ENCODE measurements at places on chromosomes 2 and 18.

- DNase-seq: no peak
Observed at GRCh38 chr18:54255141-54255540, 14.2 kb upstream of the POLI start.

DNA sequence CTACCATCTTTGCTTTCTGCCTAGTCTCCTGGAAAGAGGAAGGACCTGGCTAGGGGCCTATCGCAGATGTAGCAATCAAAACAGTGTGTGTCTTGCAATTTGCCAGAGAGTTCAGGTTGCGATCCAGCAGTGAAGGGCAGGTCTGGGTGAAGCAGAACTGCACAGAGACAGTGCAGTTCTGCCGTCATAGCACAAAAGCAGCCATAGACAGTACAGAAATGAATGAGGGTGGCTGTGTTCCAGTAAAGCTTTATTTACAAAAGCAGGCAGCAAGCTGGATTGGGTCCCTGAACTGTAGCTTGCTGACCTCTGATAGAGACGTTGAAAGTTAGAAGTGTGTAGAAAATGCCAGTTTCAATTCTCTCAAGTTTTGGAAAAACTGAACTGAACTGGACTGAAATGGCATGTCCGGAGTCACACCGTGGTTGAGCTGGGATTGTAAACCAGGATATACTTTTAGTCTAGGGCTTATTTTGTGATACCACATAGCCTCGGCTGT is 186.8 kb downstream of the LTBP1 start:
- no peak for DNase-seq

DNA sequence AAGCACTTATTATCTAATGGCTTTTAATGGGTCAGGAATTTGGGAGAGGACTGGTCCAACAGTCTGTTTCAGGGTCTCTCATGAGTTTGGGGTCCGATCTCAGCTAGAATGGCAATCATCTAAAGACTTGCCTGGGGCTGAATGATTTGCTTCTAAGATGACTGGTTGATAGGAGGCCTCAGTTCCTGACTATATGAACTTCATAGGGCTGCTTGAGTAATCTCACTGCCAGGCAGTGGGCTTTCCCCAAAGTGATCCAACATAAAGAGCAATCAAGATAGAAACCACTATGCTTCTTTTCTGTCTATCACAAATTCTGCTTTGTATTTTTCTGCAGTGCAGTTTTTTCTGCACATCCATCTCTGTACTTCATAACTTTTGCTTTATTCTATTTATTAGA is 793.5 kb upstream of the CHAC2 start:
- no peak for DNase-seq

DNA sequence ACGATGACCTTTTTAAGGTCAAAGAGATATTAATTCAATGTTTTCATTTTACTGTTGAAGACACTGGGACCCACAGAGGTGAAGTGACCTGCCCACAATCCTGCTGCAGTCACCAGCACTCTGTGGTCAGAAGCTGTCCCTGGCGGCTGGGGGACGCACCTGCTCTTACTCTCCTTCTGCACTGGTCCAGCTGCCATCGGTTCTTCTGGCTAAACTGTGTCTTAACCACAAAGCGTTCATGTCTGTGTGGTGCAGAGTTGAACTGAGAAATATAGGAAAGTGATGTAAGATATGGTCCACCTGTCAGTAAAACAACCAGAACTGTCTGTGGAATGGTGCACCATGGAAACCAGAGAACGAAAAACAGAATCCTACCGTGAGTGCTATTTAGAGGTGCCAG is 44.9 kb upstream of the SMIM21 start:
- no peak for DNase-seq

DNA sequence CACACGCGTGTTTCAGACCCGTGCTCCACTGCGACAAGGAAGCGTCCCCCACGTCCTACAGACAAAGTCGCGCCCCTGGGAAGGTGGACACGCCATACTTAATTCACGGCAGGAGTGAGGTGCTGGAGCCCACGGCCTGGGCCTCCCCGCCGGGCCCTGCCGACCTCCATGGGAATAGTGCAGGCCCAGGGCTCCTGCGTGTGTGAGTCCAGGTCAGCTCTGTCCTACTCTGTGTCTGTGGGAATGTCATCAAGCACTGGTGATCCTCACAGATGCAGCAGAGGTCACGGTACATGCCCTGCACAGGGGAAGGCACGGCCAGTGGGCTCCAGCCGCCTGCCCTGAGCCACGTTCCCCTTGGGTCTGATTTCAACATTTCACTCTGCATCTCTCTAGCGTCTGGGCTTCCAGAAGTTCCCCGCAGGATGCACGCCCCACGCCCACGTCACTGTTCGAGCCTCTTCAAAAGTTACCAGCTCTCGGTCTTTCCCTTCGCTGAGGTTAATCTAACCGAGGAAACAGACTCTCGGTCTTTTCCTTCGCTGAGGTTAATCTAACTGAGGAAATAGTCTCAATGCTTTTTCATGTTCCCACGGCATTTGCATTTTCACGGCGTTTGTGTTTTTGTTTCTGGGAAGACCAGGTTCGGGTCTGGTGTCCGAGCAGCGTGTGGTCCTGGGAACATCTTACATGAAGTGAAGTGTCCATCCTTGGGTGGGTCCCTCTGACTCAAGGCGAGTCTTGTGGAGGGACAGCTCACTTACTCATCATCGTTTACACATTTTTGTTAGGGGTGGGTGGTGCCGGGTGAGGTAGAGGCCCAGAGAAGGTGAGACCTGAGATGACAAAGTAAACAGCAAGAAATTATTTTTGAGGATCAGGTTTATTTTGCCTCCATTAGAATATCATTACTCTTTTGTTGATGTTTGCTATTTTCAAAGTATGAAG is 157.3 kb upstream of the ALKAL2 start:
- DNase-seq: no peak

DNA sequence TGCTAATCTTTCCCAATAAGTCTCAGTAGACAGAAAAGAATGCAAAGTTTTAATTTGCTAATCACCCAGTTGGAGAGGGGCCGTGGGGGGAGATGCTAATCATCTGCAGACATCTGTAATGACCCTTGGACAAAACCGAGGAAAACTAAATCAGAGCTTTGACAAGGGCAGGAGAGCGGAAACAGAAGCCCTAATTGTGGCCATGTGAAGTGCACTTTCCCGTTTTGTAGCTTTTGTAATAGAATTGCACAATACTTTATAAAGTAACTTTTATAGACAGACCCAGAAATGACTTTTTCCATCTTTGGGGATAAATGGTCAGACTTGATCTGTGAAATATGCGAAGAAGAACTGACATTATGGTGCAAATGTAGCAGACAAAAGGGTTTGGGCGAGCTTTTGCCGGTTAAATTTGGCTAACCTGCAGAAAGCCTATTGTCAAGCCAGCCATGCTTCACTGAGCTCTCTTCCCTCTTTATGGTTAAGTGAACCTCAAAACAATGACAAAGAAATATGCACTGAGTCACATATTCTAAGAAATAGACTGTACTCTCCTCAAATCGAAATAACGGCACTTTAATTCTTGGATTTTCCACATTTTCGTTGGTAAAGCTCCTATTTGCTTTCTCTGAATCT is 980.1 kb upstream of the POU3F3 start:
- no peak for DNase-seq

DNA sequence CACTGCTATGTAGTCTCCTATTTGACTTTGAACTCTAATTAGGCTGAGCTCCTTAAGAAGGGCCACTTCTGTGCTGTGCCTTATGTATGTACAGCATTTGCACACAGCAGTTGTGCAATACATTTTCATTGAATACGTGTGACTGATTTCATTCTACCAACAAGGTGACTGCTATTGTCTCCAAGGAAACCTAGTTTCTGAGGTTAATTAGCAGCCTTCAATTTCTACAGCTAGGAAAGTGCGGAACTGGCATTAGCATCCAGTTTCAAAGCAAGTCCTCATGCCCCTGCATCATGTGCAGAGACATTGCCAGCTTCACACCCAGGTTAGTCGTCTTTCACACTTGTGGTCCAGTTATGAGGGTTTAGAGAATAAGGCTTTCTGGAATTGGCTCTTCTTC is 58.6 kb downstream of the NCK2 start:
- DNase-seq: no peak

GRCh38 chr2:27370816-27371620 is 602 bp downstream of the SNX17 start:
- DNase-seq: peak; percentile 39

GRCh38 chr2:238133499-238134392 is 4.7 kb upstream of the KLHL30 start:
- DNase-seq: no peak

DNA sequence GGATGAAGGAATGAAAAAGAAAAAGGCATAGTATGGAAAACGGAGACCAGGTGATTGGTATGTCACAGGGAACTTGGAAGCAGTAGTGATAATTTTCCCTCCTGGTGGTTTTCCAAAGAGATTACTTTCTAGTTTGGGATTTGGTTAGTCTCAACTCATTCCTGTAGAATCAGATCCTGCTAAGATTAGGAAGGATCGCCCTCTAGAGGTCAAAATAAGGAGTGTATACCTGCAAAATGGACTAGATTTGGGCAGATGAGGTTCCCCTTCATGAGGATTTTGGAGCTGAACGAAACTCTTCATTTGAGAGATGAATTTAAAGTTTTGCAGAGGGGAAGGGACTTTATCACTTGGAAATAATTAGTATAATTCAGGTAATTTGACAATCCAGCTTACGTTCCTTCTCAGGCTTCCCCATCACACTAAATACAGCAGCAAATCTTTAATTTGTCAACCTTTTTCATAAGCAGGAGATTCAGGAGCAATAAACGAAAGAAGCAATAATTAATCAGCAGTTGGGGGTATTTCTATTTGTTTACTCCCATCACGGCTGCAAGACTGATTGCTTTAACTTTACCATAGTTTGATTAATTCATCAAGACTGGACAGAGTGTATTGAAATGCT is 65.2 kb downstream of the CCDC195 start:
- peak; percentile 91 for DNase-seq

- DNase-seq: no peak
Observed at GRCh38 chr18:73987247-73987980, 160.2 kb downstream of the FBXO15 start.

- DNase-seq: peak; percentile 82
Observed at GRCh38 chr2:230864605-230865306, at the start of gene ITM2C. Gene ITM2C, plus strand, starts transcription at chr2:230864942. Its CDS starts 84 bp downstream, at chr2:230865026.

- no peak for DNase-seq
Observed at GRCh38 chr2:208306291-208306690, 40.2 kb downstream of the PIKFYVE start.

- no peak for DNase-seq
Observed at GRCh38 chr2:54981385-54981784, 68.9 kb downstream of the RTN4 start.

DNA sequence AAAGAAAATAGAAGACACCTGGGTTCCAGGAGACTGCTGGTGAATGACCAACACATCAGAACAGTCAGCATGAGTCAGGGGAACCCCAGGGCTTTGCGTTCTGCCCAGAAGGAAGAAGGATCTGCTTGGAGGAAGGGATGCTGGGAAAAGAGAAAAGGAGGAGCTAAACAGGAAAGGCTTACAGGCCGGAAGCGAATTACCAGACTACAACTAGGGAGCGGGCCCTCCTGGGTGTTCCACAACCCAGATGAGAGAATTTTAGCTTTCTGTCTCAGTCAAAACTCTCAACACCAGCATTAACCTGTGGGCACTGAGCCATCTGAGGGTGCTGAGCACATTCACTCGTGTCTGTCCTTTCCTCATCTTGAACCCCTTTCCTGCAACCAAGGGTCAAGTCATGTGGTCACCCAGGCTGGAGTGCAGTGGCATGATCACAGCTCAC is 19.2 kb downstream of the CDC42EP3 start:
- no peak for DNase-seq

DNA sequence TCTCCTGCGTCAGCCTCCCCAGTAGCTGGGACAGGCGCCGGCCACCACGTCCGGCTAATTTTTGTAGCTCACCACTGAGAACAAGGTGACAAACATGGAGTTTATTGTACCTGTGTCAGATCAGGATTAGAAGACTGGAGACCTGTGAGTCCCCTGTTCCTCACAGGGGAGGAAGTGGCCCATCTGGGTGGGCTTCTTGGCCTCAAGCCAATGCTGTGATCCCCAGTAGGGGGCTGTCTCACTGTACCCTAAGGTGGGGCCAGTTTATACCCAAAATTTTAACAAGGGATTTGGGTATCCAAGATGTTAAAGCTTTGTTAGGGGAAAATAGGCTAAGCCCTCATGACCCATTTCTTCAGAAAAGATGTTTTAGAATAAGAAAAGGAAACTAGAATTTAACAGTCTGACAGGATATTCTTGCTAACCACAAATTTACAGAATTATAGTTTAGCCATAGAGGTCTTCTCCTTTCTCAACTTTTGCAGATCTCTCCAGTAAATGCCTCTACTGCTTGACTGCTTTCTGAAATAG is 16.3 kb downstream of the PCBP1 start:
- no peak for DNase-seq

DNA sequence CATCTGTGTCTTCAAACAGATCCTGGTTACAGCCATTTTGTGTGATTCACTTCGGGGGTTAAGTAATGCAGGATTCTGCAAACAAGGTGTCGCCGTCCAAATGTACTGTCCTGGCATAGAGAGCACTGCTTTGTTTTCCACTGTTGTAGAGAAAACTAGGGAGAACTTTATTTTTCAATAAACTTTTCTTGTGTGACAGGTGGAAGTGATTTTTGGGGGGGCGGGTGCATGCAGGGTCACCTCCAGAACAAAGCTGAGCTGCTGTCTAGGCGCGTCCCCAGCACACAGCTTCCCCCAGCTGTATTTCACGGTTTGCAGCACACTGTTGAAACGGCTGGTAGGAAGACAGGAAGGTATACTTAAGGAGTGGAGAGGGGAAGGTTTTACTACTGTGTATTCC is 200.6 kb downstream of the MGAT5 start:
- no peak for DNase-seq

DNA sequence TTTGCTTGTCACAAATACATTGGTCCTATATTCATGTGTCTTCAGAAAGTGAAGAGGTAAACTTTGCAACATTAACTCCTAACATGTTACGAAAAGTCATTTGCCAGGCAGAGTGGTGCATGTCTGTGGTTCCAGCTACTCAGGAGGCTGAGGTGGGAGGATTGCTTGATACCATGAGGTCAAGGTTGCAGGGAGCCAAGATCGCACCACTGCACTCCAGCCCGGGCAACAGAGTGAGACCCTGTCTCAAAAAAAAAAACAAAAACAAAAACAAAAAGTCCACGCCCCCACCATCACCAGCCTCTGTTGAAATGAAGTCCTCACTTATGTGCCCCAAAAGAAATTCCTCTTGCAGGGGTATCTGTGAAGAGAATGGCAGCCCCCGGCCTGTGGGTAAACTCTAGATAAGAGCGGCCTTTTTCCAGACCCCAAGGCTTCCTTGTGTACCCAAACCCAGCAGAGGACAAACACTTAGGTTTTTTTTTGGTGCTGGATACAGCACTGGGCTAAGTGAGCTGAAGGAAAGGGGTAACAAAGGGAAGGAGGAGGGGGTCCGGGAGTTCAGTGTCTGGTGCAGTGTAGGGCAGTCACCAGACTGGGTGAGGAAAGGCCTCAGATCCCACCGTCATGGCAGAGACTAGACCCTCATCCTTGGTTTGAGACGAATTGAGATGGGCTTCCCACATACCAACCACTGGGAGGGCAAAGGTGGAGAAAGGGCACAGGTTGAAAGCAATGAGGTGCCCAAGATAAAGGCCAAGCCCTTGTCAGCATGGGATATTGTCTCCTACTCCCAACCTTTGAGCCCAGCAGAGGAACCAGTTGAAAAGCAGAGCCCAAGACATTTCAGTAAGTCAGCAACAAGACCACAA is 19.2 kb downstream of the HSPD1 start:
- no peak for DNase-seq

- DNase-seq: no peak
Observed at GRCh38 chr2:25338401-25338800, 3.3 kb downstream of the DNMT3A start.

- DNase-seq: no peak
Observed at GRCh38 chr2:870426-870825, 80.2 kb upstream of the SNTG2 start.

Measured in GM23338 (cell line).